ENCODE measurements at places on chromosomes 6 and 20.

DNA sequence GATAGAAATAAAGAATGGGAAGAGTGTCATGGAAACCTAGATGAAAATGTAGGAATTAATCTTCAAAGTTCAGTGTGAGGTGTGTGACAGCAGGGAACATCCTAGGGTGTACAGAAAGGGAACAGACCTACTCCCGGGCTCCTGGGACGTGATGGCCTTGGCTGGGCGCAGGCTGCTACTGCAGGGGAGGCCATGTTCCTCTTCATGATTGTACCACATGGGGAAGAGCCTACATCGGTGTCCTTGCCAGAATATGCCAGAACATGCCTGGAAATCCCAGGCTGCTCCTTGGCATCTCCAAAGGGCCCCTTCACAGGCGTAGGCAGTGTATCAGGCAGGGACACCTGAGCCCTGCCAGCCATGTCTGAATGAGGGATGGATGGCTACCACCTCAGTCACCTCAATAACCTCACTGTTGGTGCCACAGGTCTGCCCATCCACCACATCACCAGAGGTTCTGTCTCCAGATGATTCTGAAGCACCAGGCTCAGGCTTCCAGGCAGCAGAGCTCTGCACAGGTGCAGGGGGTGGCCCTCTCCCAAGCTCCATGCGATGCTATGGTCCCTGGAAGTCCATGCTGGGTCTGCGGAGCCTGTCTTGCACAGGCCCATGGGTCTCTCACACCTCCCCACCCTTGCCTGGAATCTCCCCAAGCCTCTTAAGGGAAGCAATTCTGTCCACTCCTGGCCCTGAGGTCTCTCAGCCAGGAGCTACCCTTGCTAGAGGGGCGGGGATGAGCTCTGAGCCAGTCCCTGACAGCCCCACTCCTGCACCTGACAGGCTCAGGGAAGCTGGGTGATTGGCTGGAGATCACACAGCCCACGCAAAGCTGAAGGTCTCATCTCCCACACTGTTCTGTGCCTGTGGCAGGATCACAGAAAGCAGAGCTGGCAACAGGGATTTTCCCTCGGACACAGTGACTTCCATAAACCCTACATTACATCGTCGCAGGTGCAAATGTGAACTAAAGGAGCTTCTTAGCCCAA, 20.2 kb downstream of the RAMACL start:
- no peak for DNase-seq

DNA sequence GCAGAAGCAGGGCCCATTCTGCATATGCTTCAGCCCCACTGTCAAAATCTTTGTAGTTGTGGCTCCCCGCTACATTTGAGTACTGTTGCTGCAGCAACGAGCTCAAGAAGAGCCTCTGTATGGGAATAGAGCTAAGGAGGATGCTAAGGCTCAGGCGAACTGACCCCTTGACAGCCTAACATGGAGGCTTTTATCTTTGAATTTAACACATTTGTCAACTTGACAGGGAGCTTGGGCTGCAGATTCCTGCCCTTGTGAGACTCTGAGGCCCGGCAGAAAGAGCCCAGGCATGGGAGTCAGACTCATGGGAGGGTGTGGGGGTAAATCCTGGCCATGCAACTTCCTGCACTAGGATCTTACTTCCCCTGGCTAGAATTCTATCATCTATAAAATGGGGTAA, 278.7 kb upstream of the CITED2 start:
- DNase-seq, result no peak

DNA sequence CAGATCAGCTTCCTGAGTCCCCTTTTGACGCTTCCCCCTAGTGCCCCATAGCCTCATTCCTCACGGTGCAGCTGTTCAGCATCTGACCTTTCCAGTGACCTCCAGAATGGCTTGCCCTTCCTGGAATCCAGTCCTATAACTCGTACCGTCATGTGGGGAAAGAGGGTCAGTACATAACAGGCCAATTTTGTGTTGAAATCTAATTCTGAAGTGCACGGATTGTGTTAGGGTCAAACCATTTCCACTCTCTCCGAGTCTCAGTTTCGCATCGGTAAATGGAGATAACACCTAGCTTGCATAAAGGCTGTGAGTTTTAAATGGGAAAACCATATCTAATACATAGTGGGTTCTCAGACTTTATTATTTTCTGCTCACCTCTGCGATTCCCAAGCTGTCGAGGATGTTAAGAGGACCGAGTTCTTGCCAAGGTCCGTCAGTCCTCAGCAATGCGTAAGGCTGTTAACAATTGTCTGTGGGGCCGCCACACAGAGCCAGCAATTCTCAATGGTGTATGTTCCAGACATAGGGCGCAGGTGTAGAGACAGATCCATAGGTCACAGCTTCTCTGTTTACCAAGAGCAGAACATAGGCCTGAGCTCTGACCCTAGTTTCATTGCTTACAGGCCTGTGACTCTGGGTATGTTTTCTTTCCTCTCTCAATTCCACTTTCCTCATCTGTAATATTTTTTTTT, 45.5 kb upstream of the CCR6 start:
- DNase-seq, result no peak

DNA sequence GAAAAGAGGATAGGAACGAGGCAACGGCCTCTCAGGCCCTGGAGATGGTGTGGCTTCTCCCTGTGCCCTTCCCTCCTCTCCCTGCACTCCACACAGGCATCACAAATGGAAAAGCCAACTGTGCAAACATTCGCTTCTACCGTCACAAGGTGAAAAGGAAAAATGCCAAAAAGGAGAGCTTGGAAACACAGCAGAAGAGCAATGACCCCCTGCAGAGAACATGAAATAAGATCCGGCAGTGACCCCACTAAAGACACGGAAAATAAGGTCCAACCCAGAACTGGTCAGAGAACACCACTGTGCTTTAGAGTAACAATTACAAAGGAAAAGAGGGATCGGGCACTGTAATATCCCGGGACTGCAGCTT, 63.0 kb downstream of the SLC22A23 start:
- DNase-seq, result no peak

GRCh38 chr6:136494710-136495109, 55.5 kb downstream of the MAP7 start:
- DNase-seq, result no peak

DNA sequence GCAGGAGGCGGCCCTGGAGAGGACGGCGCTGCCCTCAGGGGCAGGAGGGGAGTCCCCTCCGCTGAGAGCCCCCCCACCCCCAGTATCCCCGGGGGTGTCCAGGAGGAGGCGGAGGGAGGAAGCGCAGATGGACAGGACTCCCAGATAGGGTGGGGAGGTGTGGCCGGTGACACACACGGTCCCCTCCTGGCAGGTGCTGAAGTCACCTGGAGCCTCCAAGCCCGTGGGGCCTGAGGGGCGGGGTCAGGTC, 1.4 kb downstream of the STMN3 start:
- DNase-seq, result no peak

- no peak for DNase-seq
Observed at GRCh38 chr6:81929828-81930227, 177.3 kb upstream of the TENT5A start.

- no peak for DNase-seq
Observed at GRCh38 chr20:53080969-53081871, 109.1 kb downstream of the TSHZ2 start.

GRCh38 chr6:23228439-23229024, 659.2 kb downstream of the HDGFL1 start:
- no peak for DNase-seq

- DNase-seq, result no peak
Observed at GRCh38 chr6:82568290-82568993, 204.8 kb downstream of the TPBG start.

DNA sequence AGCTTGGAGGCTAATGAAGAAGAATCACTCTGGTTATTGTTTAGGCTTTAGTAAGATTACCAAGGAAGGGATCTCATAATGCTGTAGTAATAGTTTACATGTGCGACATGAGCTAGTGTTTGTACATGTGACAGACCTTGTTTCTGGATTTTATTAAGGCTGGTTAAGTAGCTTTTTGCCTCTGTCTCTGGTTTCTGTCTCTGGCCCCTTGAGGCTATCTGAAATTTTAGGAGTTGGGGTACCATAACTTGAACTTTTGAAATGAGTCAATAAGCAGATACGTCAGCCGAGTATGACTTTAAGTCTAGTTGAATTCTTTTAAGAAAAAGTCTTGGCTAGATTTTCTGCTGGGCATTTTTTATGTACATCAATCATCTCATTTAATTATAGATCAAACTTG, 9.5 kb downstream of the CBFA2T2 start:
- DNase-seq, result no peak

GRCh38 chr6:163449076-163449475, 34.6 kb downstream of the QKI start:
- no peak for DNase-seq

DNA sequence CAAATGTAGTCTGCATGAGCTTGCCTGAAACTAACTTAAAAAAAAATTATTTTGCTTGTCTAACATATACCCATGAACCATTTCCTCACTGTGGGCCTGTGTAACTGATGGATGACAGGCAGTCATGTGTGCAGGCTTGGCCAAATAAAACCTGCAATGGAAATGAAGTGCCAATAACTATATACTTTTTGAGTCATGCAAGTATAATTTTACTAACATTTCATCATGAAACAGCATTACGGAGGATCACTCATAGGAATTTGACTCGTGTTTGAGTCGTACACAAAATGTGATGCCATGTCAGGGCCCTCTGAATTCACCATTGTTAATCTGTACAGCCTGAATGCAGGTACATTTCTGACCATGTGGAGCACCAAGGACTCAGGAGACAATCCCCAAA, 46.6 kb downstream of the HDDC2 start:
- no peak for DNase-seq

GRCh38 chr6:142238881-142239280, 62.9 kb upstream of the ADGRG6 start:
- DNase-seq, result no peak

GRCh38 chr6:132484680-132485018, 28.3 kb downstream of the STX7 start:
- DNase-seq, result no peak

- no peak for DNase-seq
Observed at GRCh38 chr6:158017621-158018040, 36.0 kb downstream of the SYNJ2 start.

DNA sequence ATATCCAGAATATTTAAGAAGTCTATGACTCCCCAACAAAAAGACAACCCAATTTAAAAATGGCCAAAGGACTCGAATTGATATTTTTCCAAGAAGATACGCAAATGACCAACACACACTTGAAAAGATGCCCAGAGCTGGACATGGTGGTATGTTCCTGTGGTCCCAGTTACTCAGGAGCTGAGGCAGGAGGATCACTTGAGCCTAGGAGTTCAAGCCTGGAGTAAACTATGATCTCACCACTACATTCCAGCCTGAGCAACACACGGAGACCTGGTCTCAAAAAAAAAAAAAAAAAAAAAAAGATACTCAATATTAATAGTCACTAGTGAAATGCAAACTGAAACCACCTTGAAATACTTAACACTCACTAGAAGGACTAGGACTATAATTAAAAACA, 12.2 kb upstream of the ARMC2 start:
- no peak for DNase-seq

- DNase-seq, result no peak
Observed at GRCh38 chr6:108927927-108928326, 79.7 kb downstream of the ARMC2 start.

- DNase-seq, result peak; percentile 41
Observed at GRCh38 chr6:13924146-13924948, 405 bp upstream of the RNF182 start.

DNA sequence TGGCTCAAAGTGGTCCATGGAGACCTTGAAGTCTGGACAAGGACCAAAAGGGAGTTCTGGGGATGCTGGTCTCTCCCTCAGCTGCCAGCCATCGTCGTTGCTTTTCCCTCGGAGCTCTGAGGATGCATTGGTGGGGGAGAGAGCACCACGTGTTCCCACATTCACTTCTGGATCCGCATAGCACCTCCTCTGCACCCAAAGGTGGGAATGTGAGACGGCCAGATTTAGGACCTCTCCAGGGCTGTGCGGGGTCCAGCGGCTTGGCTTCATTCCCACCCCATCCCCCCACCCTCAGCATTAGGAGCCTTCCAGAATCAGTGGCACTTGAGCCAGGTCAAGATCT, 1.1 kb downstream of the EPB41L1 start:
- no peak for DNase-seq

DNA sequence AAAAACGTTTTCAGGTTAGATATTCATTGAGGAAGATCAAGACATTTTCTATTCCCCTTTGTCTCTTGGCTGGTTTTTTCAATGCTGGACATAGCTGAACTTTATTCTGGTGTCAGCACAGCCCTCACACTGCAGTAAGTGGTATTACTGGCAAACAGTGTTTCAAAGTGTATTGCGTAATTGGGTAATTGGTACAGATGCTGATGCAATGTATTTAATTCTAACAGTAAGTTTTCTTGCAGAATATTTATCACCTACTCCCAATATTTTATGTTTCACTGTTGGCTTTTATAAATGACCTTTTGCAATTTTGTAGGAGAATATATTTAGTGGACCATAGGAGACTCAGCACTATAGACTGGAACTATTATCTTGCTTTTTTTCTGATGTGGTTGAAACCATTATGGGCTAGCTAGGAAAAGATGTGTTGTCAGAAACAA, 287.6 kb upstream of the SOX4 start:
- no peak for DNase-seq

DNA sequence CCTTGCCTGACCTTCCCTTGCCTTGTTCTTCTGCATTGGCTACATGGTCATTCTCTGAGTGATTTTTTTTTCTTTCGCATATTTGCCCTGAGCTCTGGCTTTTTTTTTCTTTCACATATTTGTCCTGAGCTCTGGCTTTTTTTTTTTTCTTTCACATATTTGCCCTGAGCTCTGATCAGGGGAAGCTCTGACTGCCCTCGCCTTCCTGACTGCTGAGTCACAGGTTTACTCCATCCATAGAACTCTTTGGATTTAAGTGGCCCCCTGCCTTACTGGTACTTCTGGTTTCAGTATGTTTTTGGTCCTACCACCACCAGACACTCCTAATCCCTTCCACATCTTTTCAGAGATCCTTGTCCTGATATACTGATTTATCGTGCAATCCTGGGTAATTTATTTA, 201.1 kb downstream of the OGFRL1 start:
- DNase-seq, result no peak

DNA sequence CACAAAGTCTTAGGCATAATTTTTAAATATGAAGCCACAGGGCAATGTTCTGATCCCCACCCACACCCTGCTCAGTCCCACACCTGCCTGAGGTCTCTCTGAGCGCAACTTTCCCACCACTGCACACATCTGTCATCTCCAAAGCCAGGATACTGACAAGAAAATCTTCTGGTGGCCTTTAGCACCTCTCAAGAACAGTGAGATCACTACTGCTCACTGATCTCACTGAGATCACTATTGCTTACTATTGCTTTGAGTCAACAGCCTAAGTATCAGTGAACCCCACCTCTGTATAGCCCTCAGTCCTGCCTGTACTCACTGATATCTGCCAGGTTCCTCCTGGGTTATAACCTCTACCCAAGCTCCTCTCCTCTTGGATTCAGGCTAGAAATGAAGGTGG, 6.4 kb downstream of the TNFRSF21 start:
- DNase-seq, result no peak

GRCh38 chr6:77425216-77425615, 38.1 kb downstream of the HTR1B start:
- DNase-seq, result no peak

- no peak for DNase-seq
Observed at GRCh38 chr6:4775494-4776130, 592 bp upstream of the CDYL start.

Measured in activated CD4-positive, CD25-positive, alpha-beta regulatory T cell treated with anti-CD3 and anti-CD28 coated beads, Interleukin-2, amount 50 U/mL, for 72 hours (primary cell).